ENCODE measurements at places on chromosomes 2 and 18. TPM values are rescaled to one million over a fixed set of nuclear protein-coding genes. Genes with fewer than 3 reads are reported as not detected.

Gene SIX3
- not detected for total RNA-seq

Gene MRO
- total RNA-seq = 0.21 TPM

GRCh38 chr2:60556175-60556574 is 2.7 kb upstream of the BCL11A start:
- no peak for DNase-seq

DNA sequence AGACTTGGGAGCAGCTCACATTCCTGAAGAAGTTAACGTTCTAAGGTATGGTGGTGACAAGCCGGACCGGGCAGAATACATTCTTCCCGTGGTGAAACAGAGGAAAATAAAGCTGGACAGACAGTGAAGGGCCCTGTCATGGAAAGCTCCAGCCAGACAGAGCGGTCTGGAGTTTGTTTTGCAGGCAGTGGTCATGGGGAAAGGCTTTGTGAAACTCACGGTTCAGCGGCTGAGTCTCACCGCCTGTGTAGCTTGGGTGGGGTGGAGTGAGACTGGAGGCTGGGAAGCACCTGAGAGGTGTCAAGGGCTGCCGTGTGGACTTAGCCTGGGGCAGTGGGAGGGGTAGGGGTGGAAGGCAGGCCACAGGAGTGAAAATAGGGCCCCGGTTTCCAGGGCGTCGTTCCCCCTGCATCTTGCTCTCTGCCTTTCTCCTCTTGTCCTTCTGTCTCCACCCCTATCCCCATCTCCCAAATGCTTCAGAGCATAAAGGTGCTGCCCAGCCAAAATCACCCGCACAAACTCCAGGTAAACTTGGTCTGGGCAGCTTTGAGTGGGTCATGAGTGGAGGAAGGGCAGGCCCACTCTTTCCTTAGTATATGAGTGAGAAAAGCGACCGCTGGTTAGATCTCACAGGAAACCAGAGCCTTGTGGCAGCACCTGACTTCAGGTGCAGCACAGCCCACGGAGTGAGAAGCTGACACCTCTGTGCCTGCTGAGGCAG is 11.4 kb upstream of the SLC20A1 start:
- DNase-seq = no peak

DNA sequence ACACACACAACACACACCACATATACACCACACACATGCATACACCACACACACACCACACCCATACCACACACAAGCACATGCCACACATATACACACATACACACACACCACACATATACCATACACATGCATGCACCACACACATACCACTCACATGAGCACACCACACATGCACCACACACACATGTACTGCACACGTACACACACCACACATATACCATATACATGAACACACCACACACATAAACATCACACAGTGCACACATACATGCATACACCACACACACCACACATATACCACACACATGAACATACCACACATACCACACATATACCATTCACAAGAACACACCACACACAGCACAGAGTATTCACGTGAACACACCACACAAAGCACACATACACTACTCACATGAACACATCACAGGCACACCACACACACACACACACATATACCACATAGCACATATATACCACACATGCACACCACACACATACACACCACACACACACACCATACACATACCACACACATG is 219.9 kb upstream of the RAB6C start:
- no peak for DNase-seq

Data from tongue (tissue), 3 donors.